ENCODE measurements at places on chromosomes 12 and 14.

DNA sequence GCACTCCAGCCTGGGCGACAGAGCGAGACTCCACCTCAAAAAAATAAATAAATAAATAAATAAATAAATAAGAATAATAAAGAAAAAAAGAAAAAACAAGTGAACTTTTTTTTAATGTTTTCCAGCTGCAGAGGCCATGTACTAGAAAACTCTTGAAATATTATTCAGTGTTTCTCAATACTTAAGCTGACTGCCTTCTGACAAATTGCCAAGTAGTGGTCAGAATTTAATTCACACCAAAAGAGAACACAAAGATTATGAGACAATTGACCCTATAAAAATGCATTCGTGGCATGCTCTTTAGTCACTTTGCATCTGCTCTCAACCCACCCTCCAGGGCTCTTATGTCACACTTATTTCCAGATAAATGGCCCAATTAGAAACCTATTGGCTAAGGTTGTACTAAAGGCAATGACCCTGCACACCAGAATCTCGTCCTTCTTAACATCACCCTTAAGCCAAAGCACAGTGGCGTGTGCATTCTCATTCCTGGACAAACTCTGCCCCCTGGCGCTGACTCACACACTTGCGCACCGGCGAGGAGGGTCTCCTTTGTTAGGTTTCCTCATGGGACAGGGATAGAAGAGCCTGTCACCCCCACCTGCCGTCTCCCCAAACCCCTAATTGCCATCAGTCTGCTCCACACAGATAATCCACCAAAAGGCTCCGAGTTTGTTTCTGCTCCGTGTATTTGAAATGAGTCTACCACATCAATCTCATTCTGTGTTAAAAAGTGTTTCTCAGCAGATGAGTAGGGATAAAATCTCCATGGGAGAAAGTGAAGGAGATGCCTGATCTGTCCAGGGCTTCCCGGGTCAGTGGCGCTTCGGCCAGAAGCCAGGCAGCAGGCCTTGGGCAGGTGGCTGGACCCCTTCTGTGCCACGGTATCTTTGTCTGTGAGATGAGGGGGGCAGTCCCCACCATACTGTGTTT lies 73.1 kb upstream of the CEP83 start:
- DNase-seq = peak; percentile 48

DNA sequence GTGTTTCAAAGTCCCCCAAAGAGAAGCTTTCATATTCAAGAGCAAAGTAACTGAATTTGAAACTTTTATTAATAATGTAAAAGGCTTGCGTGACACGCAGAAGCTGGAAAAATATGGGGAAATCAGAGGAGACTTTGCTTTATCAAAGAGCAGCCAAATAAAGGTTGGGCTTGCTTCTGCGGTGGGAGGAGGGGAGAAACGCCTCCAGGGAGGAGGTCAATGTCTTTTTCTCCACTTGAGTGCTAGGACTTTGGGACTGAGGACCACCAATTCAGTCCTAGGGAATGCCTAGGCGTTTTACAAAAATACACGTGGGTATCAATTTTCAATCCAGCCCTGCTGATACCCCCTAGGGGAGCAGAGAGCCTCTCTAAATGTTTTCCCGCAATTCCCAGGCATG lies 60.9 kb upstream of the FZD10 start:
- no peak for DNase-seq

DNA sequence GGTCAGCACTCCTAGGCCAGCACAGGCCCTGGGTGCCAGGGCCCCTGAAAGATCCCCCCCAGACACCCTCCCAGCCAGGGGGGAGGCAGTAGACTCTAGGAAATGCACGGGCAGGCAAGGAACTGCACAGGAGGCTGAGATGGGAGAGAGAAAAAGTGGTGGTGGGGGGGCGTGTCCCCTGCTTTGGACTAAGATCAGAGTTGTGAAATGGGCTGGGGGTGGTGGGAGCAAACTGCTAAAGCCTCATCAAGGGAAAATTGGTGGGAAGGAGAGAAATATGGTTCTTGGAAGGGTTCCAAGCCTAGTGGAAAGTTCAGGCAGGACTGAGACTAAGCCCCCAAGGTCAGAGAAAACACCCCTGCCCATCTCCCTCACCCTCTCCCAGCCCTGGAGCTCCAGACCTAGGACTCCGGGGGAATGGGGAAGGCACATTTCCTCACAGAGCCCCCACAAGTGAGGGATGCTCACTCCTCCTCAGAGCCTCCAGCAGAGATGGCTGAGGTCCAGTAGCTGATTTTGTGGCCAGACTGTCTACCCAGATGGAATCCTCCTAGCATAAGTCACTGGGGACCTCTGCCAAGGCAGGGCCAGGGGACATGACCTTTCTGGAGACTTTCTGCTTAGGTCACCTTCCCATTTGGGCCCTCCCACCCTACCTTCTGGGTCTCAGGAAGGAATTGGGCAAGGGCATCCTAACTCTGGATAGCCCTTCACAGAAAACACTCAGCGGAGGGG lies 29.8 kb downstream of the FIGNL2 start:
- DNase-seq = no peak

DNA sequence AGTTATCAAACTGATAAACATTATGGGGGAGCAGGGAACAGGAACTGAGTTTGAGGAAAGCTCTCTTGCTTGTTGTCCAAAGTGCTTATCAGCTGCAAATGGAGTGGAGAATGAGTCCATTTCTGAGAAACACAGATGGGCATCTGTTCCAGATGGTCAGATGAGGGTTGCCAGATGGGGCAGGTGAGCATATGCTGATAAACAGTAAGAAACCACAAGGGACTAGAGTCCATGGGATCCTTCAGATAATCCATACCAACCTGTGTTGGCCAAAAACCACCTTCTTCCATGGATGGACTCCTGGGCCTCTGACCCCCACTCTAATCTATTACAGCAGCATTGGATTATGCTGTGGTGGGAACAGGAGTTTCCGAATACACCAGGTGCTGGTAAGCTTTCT lies 38.3 kb downstream of the GNS start:
- no peak for DNase-seq

DNA sequence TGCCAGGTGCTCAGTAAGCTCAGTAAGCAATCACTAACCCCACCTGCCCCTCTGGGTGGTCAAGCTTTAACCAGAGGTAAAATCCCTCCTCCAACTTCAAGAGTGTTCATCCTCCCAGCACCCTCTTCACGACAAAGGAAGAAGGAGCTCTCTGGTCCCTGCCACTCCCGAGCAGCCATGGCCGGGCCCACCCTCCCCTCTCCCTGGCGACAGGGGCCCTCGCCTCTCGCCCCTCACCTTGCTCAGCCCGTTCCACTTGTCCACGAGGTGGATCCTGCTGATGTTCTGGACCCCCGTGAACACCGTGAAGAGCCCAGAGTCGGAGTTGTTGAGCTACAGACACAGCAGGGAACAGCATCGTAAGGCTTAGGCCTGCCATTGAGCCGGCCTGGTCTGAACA lies 52.0 kb downstream of the SCARB1 start:
- no peak for DNase-seq

DNA sequence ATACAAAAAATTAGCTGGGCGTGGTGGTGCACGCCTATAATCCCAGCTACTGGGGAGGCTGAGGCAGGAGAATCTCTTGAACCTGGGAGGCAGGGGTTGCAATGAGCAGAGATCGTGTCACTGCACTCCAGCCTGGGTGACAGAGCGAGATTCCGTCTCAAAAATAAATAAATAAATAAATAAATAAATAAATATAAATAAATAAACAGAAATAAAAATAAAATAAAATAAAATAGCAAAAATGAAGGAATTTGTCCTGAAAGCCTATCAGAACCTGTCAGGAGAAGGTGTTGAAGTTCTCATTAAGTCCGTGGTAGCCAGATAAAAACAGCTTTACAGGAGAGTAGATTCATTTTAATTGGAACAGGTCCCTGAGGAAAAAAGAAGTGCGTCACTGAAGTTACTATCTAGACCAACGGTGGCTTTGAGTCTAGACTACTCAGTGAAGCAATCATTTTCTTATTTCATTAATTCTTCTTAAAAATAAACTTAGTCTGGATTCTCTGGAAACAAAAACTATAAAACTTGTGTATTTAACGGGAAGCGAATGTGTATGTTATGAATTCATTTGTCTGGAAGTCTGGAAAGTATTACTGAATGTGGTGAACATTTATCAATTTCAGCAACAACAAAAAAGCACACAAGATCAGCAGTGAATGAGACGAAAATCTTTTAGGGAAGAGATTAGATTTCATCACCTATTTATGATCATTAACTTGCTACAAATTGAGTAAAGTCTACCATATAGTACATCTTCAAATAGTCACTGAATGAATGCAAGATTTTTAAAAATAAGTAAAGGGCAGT lies 248.5 kb upstream of the PDE3A start:
- no peak for DNase-seq

GRCh38 chr14:98593361-98593761 lies 678.6 kb downstream of the BCL11B start:
- DNase-seq = no peak

GRCh38 chr12:102880783-102881182 lies 36.3 kb downstream of the PAH start:
- no peak for DNase-seq

DNA sequence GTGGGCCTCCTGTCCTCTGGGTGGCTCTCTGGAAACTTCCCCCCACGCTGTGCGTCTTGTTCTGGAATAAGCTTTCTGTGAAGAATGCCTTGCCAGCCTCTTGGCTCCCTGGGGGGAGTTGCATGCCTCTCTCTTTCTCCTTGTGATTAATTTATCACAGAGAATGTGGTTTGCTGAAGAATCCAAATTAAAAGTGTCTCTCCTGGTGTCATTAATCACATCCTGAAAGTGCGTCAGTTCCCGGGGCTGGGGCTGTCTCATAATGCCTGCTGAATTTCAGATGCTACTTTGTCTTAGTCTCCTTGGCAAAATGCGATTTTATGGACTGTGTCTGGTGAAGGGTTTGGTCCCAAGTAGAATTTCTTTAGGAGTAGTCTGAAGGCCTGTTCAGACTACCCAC lies 787.7 kb upstream of the TMEM132C start:
- DNase-seq = no peak

GRCh38 chr12:89160716-89161123 lies 191.6 kb downstream of the DUSP6 start:
- DNase-seq = peak; percentile 54

DNA sequence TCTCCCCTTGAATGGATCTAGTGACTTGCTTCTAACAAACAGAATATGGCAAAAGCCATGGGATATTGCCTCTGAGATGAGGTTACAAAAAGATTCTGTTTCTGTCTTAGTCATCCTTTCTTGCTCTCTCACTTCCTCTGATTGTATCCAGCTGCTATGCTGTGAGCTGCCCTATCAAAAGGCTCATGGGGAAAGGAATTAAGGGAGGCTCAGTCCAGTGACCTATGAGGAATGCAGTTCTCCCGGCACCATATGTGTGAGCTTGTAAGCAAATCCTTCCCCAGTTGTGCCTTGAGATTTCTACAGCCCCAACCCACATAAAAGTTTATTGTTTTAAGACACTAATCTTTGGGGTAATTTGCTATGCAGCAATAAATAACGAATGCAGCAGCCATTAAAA lies 183.1 kb downstream of the KLHL28 start:
- no peak for DNase-seq

DNA sequence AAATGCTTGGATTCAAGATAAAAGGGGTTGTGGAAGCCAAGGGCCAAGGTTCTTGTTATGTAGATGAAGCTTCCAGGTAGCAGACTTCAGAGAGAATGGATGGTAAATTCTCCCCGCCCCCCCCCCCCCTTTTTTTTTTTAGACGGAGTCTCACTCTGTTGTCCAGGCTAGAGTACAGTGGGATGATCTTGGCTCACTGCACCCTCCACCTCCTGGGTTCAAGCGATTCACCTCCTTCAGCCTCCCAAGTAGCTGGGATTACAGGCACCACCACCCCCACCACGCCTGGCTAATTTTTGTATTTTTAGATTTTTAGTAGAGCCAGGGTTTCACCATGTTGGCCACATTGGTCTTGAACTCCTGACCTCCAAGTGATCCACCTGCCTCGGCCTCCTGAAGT lies 4.1 kb downstream of the DGLUCY start:
- no peak for DNase-seq

GRCh38 chr14:72439707-72440106 lies 454.2 kb downstream of the DPF3 start:
- no peak for DNase-seq

- DNase-seq = no peak
Measured at GRCh38 chr12:66765204-66765603, 86.3 kb upstream of the GRIP1 start.

DNA sequence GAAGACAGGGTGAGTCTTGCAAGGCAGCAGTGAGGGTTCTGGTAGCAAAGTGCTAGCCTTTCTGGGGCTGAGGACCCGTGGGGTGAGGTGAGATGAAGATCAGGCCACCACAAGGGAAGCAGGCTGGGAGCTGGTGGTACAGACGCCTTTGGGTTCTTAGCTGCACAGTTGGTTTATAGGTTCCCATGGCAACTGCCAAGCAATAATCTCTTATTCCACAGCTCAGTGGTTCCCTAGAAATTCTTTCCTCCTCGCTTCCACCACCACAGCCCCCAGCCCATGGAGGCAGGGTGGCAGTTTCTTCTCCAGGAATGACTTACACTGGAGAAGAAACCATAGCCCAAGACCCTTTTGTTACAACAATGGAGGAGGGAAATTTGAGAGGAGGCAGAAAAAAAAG lies 82.1 kb downstream of the CMKLR1 start:
- no peak for DNase-seq

GRCh38 chr14:77603031-77603430 lies 13.4 kb downstream of the SPTLC2 start:
- no peak for DNase-seq

GRCh38 chr14:78836777-78837176 lies 666.6 kb downstream of the NRXN3 start:
- peak; percentile 0 for DNase-seq

DNA sequence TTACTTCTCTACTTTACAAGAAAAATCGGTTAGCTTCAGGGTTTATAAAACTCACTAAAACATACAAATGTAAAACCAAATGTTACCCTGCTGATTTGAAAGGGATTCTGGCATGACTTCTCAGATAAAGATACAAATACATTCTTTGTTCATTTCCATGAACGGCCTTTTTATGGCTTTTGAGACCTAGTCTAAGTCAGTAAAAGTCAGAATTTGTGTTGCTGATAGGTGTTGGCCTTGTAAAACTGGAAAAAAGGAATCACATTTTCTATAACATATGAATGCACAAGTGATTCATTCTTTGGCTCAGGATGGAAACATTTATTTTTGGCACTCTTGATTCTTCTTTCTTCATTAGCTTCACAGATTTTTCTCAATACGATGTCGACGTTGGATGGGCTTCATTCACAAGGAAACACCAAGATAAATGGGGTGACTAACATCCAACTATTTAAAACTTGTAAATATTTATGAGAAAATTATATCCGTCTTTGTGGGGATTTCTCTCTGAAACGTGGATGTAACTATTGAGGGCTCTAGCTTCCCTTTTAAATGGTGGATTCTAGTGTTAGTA lies 27.0 kb upstream of the CPM start:
- no peak for DNase-seq

GRCh38 chr12:6195665-6196535 lies 4.3 kb upstream of the CD9 start:
- peak; percentile 58 for DNase-seq

DNA sequence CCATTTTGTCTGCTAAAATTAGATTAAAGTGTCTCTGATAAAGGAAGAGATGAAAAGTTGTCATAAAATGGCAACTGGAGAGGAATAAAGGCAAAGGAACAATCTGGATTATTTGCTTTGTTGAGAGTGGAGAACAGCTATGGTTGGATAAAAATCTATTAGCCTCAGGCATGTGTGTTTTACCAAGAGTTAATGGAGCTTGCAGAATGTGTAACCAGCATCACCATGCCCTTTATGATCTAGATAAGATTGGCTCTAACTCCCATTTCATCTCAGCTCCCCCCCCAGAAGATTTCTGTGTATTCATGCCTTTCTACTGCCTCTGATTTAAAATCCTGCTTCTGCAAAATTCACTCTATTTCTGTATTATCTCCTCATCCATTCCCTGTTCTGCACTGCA lies 93.8 kb downstream of the GALC start:
- no peak for DNase-seq

- no peak for DNase-seq
Measured at GRCh38 chr14:98501335-98501734, 770.7 kb downstream of the BCL11B start.

Measured in stimulated activated CD8-positive, alpha-beta memory T cell treated with anti-CD3 and anti-CD28 coated beads, Interleukin-15, amount 100 ng/mL, for 48 hours (primary cell).